ENCODE measurements at places on chromosomes 5 and 9.

DNA sequence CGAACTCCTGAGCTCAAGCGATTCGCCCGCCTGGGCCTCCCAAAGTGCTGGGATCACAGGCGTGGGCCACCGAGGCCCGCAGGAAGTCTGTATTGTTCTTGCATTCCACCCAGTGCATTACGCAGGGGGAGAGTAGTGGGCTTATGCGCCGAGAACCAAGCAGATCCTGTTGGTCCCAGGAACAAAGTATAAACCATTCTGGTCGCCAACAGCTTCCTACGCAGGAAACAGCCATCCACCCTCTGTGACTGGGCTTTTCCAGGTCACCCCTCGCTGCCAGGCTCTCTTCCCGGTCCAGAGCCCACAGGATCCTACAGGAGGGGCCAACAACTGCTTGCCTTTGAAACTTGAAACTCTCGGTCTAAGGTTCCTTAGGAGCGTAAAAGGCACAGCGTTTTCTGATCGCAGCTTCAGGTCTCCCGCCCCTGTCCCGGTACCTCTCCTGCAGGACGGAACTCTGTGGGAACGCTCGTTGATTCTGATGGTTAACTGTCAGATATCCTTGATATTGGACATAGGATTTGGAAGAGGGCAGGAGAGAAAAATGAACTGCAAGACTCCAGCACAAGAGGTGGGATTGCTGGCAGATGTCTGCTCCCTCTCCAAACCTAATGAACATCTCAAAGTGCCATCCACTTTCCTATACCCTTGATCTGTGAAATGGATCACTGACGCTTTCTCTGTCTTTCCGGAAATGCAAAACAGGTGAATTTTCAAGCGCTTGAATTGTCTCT, 4.2 kb upstream of the ANXA2R start:
- no peak for DNase-seq

DNA sequence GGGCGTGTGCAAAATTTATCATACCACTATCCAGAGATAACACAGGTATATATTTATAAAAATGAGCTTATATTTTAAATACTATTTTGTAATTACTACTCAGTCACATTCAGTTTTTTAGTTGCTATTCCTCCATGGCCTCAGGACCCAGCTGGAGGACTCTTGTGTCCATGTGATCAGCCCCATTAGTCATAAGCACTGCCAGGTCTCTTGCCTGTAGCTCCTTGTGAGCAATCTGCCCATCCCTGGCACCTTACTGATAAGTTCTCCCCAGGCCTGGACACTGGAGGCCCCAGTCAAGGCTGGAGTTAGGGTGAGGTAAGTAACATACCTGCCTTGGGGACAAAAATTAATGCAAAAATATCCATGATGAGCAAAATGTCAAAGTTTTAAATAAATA, 29.5 kb upstream of the ADRB2 start:
- DNase-seq = no peak

DNA sequence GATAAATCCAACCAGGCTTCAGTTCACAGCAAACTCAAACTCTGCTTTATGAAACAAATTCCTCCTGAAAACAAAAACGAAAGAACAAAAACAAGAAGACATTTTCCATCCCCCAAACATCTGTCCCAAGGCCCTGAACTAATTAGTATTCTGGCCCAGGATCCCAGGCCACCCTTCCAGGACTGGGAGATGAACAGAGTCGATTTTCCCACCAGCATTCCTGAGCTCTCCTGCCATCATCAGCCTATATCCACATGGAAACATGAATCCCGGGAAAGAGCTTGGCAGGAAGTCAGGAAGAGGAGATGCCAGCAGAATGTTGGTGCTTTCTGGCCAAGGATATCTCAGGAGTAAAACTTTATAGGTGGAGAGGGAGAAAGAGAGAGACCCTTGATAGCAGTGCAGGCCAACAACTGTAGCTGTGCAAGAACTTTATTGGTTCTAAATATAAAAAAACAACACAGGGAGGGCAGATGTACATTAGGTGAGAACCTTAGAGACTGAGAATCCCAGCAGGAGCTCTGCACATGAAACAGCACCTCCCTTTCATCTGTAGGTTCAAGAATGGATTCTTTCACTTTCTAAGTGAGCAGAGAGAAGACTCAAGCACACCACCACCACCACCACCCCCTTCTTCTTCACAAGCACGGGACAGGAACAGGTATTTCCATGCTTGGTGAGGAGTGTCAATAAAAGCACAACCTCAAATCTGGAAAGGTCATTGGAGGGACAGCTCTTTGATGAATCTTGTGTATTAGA, 190.7 kb upstream of the TAS2R1 start:
- no peak for DNase-seq

- no peak for DNase-seq
Measured at GRCh38 chr5:124630767-124631704, 115.4 kb downstream of the ZNF608 start.

DNA sequence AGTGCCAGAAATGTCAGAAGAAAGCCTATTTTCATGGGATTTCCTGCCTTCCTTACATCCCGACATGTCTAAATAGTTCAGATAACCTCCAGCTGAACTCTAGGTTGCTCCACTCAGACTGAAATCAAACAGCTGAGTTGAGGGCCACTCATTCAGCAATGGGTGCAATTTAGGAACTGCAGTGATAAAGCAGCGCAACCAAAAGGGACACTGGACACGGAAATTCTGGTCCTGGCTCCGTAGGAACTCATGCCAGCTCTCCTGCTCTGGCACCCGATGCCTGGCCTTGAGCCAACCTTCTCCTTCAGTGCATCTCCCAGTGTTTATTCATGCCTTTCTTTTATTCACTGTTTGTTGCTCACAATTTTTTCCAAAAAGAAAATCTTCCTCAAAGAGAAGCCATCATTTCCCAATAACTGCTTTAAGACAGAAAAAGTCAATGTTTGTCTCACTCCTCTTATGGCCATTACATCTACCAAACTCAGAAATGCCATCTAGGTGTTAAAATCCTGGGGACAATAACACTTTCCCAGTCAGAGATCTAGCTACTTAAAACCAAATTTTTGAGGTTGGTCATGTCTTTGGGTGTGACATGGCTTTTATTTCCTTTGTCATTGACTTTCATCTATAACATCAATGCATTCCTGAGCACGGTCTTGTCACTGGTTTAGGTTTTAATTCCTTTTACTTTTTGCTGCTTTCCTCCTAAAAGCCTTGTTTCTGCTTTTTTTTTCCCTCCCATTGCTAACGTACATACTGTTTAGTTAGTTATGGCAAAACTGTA, 126.9 kb downstream of the PDE4D start:
- DNase-seq = peak; percentile 49

GRCh38 chr9:893843-894420, 52.4 kb downstream of the DMRT1 start:
- peak; percentile 25 for DNase-seq

Measured in NCI-H2081 (cell line).